ENCODE measurements at places on chromosomes 5 and 9.
A peak's percentile ranks its signal among the peaks of the same experiment; 100 is the strongest.

- DNase-seq = no peak
Observed at GRCh38 chr5:73370640-73371583, 77.7 kb downstream of the FOXD1 start.

DNA sequence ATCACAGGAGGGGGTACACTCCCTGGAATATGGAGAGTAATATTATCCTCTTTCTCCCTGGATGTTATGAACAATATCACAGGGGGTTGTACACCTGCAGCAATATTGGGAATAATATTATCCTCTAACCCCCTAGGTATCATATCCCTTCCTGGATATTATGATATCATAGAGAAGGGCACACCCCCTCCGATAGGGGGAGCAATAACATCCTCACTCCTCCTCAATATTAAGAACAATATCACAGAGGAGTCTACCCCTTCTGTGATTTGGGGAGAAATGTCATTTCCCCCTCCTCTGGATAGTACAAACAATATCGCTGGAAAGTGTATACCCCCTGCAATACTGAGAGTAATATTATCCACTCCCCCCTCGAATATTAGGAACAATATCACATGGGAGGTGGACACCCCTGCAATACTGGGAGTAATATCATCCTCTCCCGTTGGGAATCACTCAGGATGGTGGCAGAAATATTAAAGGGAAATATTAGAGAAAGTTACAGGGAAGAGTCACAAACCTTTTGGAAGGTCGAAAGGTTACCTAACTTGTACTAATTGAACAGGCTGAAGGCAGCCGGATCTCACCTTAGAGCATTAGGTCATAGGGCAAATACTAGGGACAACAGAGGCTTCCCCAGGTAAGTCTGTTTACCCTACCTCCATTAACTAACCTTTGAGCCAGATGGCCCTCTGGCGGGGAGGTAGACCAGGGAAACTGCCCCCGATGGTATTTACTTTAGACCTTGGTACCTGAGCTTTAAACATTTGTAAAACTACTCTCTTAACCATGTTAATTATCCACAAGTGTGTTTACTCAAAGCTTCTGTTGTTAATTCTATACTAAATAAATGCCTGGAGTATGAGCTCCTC is 57.5 kb upstream of the FREM1 start:
- DNase-seq = peak; percentile 5

DNA sequence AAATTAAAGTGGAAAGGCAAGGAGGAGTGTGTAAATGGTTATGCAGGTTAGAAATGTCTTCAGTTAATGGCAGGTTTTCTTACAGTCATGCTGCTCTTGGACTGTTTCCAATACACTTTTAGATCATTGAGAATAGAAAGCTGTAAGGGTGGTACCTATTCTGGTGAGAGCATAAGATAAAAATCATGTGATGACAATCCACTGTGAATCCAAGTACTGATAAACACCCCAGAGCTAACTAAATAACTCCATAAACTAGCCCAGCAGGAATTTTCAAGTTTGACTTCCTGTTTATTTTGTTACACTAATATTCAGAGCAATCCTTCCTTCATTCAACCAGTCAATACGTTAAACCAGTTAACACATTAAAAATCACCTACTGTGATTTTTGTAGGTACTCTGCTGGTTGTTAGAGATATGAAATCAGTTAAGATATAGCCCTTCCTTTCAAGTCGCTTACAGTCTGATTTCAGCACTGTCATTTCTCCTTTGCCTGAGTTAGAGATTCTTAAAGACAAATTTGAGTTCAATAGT is 22.6 kb downstream of the VCAN start:
- DNase-seq = peak; percentile 17

DNA sequence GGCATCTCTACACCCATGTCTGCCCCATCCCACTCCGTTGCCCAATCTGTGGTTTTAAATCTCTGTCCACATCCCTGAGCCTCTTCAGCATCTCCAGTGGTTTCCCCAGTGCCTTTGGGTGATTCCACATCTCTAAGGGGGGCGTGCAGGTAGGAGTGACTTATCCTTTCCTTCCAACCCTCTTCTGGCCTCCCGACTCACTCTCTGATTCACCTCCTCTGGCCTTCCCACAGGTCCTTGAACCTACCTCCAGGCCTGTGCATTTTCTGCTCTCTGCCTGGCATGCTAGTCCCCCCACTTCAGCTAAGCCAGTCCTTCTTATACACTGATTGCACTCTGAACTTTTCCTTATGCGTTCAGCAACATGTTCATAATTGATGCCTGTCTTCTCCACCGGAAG is 99.0 kb downstream of the RALGPS1 start:
- DNase-seq = no peak

DNA sequence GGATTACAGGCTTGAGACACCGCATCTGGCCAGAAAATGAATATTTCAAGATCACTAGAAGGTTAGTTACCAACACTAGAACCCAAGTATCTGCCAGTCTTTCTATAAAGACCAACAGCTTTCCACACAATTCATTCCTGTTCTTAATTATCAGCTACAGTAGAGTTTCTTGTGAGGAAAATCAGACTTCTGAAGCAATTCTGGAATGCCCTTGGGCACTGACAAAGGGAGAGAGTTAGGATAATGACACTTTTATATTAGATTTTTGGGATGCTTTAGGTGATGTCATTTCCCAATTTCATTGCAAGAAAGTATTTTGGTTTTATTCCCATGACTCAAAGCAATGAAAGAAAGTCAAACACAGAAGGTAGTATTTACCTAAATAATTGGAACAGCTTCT is 497.0 kb upstream of the TUSC1 start:
- no peak for DNase-seq

GRCh38 chr9:71119746-71120145 is 1.7 kb downstream of the TRPM3 start:
- no peak for DNase-seq

DNA sequence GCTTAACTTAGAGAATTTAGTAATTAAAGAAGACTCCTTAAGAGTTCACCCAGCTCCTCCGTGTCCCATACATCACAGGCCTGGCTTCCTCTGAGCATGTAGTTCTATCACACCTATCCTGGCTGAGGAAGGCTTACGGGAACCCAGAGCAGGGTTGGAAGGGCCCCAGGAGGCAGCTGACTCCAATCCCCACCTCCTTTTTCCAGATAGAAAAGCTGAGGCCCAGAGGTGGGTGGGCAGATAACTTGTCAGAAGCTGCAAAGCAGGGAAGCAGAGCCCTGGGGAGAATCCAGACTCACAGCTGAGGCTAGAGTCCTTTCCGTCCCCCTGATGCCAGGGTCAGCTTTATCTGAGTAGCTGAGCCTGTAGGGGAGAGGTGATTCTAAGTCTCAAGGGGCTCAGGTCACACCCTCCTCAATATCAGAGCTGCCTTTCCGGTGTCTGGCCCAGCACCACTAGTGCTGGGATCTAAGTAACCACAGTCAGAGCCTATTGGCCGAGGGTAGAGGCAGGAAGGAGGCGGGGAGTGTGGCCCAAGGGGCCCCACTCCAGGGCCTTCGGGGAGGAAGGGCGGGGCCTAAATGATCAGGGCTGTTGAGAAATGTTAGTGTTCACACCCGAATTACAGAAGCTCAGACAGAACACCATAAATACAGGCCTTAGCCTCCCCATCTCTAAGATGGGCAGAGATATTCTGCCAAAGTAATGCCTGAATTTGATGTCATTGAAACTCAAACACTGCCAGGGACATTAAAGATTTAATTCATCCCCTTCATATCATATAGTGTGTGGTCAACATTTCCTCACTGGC is 9.9 kb downstream of the CCDC69 start:
- peak; percentile 98 for DNase-seq

DNA sequence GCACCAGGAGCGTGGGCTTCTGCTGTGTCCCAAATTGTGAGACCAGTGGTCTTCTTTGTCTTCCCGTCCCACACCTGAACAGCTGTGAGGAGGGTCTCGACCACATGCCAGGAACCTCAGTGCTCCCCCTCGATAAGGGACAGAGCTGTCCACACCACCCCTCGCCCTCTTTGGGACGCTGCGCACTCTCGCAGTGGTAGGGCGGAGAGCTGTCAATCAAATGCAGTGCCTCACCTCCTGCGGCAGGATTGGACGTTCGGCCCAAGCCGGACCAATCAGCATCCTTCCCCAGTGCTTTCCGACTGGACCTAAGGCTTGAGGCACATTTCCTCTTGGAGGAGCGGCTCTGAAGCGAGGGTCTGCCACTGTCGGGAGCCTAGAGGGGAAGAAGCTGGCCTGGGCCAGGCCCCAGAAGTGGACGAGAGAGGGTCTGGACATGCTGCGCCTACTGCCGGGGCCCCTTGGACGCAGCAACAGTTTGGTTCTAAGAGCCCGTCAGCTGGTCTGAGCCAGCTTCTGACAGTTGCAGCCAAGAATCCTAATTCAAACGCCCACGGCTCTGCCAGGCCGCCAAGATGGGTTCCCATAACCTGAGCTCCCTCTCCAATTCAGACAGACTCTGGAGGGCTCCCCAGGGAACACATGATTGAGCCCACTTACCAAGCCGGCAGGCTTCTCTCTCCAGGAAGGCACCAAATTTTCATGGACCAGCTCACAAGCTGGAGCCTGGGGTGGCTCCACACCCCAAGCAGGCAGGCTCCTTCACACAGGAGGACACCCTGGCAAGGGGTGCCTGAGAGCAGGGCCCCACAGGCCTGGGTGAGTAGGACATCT is 28.1 kb upstream of the ADAMTS2 start:
- no peak for DNase-seq

- DNase-seq = no peak
Observed at GRCh38 chr9:2303056-2303455, 287.9 kb downstream of the SMARCA2 start.

- no peak for DNase-seq
Observed at GRCh38 chr5:56267856-56268255, 34.7 kb upstream of the ANKRD55 start.

GRCh38 chr5:119902593-119902992 is 273.2 kb downstream of the FAM170A start:
- DNase-seq = no peak

GRCh38 chr9:36517131-36517530 is 55.6 kb upstream of the MELK start:
- DNase-seq = no peak

- peak; percentile 100 for DNase-seq
Observed at GRCh38 chr9:5976674-5977397, 38.6 kb downstream of the RANBP6 start.

GRCh38 chr5:44536650-44537260 is 147.5 kb upstream of the FGF10 start:
- peak; percentile 65 for DNase-seq

DNA sequence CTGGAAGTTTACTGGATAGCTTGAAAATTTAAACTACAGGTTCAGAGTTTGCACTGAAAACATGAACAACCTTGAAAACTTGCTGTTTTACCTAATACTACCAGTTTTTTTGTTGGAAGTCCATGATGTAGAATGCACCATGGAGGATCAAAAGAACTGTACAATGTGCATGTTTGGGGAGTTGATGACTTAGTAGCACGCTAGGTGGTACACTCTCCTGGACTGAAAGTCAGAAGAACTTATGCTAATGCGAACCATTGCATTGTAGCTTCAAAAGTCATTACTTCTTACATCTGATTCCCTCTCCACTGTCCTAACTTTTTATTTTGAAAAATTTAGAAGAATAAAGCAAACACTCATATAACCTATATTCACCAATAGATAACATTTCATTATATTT is 211.0 kb downstream of the OSTF1 start:
- DNase-seq = peak; percentile 20

- DNase-seq = no peak
Observed at GRCh38 chr5:164481270-164481669, 975.9 kb downstream of the MAT2B start.

DNA sequence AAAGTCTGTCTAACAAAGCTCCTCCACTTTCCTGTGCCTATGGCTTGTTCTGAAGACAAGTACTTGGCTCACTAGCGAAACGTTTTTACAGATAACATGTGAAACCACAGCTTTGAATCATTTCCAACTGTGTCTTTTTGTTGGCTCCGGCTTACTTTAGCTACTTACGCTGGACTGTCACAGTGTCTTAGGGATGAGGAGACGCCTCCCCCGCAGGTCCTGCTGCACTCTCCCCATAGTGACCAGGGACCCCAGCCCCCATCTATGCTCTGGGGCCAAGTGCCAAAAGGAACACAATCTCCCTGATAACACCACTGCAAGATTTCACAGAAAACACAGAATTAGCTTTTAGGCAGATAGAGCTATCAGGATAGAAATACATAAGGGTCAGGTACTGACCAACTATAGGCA is 219.1 kb downstream of the ADAMTS6 start:
- peak; percentile 96 for DNase-seq

DNA sequence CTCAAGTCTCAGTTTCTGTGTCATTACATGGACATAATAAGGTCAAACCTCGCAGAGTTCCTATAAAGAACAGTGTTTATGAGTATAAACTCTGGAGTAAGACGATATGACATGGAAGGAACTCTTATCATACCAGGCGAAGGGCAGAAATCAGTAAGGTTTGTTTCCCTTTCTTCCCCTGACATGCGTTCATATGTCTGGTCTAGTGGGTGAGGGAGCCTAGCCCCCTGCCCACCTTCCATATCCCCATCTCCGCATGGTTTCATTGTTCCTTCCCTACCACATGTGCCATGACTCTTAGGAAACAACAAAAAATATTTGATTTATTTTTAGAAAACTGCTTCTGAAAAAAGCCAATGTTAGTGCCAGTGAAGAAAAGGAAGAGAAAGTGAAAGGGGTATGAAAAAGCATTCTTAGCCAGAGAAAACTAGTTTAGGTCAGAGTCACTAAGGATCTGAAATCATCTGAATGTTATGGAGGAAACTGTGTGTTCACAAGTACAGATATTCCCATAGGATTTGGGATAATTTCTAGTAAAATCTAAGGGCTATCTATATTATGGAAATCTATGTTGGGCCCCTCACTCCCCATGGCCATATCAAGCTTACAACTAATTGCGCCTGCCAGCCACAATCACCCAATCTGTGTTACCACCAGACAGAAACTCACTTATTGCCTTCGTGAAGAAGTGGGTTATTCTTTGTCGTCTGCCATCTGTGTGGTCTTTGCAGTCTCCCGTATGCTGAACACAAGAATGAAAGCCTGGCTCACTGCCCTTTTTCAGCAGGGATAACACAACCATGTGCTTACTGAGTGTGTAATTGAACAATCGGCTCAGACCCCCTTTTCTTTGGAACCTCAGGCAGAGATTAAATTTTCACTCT is 19.9 kb upstream of the HMHB1 start:
- peak; percentile 71 for DNase-seq

DNA sequence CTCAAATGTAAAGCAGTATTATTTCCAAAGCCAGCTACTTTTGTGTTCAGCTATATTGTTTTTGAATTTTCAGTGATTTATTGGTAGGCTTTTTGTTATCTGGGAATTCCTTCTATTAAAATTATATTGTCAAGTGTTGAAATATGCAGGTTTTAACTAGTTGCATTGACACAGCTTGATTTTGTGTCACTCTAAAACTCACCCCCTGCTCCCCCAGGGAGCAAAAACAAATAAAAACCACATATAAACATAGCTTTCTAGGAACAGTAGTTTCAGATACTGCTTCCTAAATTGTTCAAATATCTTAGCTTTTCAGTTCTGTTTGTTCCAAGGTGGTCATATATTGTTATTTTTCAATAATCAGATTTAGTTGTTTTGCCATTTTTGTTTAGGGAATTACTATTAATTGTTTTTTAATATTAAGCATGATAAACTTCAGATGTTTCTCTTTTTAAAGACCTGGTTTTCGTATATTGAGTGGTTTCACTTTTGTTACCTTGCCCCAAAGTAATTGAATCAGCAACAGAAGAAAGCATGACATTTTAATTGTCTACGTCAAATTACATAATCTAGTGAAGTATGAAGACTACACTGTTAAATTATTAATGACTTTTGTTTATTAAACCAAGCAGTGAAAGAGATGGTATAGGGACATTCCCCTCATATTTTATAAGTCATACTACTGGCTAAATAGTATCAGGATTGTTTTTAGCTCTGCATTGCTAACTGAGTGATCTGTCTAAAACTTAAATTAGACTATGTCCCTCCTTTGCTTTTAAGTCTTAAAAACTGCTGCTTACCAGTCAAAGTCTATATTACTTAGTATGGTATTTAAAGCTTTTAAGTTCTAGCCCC is 43.4 kb downstream of the ERBIN start:
- DNase-seq = peak; percentile 21
